Astrocyte of the hippocampus (primary cell): ENCODE measurements at places on chromosomes 12 and 14.

GRCh38 chr14:55721353-55721752 lies 141.3 kb downstream of the KTN1 start:
- peak; percentile 93 for DNase-seq

GRCh38 chr12:100324498-100324897 lies 32.4 kb upstream of the SLC17A8 start:
- no peak for DNase-seq

GRCh38 chr14:78232231-78233000 lies 62.2 kb downstream of the NRXN3 start:
- no peak for DNase-seq

GRCh38 chr14:51616256-51616655 lies 35.5 kb upstream of the FRMD6 start:
- no peak for DNase-seq

- no peak for DNase-seq
These were observed 124.1 kb upstream of the LGR5 start for GRCh38 chr12:71315328-71315985.
